ENCODE measurements at places on chromosomes 4 and X.

- DNase-seq = no peak
Observed at GRCh38 chr4:88937081-88937480, 119.9 kb downstream of the FAM13A start.

DNA sequence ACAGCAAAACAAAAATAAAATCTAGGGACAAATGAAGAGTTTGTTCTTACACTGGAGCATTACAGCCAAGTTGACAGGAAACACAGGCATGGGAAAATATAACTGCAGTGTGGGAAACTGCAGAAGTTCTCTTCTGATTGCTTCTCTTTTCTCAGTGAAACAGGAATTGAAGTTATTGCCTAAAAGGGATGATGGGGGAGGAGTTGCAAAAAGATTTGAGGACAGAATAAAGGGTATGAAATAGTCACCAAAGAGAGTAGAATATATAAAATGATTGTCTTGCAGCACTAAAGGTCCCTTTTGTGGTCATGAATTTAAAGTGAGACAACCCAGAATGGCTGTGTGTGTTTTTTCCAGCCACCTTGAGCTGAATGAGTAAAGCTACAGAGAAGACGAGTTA is 103.7 kb downstream of the JADE1 start:
- no peak for DNase-seq

GRCh38 chr4:165384186-165384585 is 5.4 kb downstream of the CPE start:
- no peak for DNase-seq

GRCh38 chrX:96837808-96838207 is 45.9 kb upstream of the RPA4 start:
- no peak for DNase-seq

DNA sequence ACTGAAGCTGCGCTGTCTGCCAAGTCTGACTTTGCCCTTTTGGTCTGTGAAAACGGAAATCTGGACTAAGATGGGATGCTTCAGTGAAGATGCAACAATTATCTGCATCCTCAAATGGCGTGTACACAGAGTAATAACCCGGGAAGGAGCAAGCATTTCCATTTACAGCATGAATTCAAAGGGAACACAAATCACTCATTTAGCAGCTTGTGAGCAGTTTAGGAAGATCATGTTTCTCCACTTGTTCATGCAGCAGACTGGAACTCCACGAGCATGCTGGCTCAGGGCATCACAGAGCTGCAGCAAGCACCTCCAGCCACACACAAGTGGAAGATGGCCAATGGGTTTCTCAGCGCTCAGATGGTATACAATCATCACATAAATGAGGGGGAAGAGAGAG is 175.5 kb downstream of the NLGN4X start:
- no peak for DNase-seq
